ENCODE measurements at places on chromosomes 2 and 18.

DNA sequence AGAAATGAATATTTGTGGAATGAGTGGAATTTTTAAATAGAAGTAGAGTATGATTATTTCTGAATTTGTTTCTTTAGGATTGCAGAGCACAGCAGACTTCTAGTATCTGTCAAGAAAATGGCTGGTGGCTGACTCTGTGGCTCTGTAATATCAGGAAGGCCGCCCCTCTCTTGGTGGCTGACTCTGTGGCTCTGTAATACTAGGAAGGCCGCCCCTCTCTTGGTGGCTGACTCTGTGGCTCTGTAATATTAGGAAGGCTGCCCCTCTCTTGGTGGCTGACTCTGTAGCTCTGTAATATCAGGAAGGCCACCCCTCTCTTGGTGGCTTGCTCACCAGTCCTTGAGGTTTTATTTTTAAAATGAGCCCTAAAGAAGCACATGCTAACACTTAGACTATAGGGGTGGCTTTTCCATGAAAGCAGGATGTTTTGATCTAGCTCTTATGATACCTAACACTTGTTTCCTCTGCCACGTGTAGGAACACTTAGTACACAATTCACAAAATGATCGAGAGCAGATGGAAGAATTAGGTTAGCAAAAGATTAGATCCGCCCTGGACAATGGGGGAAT lies 85.1 kb upstream of the TTC39C start:
- peak; percentile 33 for DNase-seq

DNA sequence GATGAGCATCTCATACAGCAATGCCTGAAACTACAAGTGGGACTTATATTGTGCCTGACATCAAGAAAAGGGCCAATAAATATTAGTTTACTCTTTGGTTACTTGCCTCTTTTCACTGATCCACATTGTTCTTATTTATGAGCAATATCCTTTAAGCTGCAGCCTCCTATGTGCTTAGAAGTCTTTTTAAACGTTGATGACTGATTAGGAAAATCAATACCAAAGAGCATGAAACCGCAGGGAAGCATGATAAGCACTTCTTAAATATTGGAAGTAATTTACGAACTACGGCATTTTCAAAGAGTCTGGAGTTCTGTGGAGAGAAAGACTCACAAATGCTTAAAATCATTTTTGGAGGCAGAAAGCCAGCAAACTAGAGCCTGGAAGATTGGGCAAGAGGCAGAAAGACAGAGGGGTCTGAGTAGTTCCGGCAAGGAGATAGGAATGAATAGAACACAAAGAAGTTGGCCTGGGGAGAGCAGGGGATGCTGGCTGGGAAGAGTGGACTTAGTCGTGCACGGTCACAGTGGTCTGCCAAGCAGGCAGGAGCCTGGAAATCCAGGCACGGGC lies 122.6 kb upstream of the NOSTRIN start:
- no peak for DNase-seq

GRCh38 chr2:36733215-36733614 lies 36.7 kb downstream of the VIT start:
- DNase-seq = no peak

GRCh38 chr2:85291425-85292023 lies 36.3 kb downstream of the TGOLN2 start:
- DNase-seq = peak; percentile 42

GRCh38 chr18:46886893-46887292 lies 30.4 kb downstream of the PIAS2 start:
- DNase-seq = no peak

GRCh38 chr2:147989809-147990403 lies 30.6 kb downstream of the ORC4 start:
- DNase-seq = peak; percentile 41

- no peak for DNase-seq
Measured at GRCh38 chr2:201275990-201276389, 15.7 kb downstream of the CASP8 start.

DNA sequence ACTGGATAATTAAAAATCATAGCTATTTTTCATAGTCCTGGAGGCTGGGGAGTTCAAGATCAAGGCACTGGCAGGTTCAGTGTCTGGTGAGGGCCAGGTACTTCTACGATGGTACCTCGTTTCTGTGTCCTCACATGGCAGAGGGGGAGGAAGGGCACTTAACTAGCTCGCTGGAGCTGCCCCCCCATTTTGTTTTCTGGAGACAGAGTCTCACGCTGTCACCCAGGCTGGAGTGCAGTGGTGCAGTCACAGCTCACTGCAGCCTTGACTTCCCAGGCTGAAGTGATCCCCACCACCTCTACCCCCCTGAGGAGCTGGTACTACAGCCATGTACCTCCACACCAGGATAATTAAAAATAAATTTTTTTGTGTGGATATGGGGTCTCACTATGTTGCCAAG lies 40.3 kb downstream of the ASB1 start:
- peak; percentile 3 for DNase-seq

- DNase-seq = no peak
Measured at GRCh38 chr2:236168110-236169080, at the start of gene GBX2. GBX2 (minus strand) TSS chr2:236168386; CDS start chr2:236167971, 415 bp downstream.

- no peak for DNase-seq
Measured at GRCh38 chr2:184336688-184337087, 261.6 kb upstream of the ZNF804A start.

- no peak for DNase-seq
Measured at GRCh38 chr2:116477229-116477628, 1337.3 kb upstream of the DDX18 start.

GRCh38 chr2:101197814-101198213 lies 46.6 kb upstream of the TBC1D8 start:
- DNase-seq = no peak

DNA sequence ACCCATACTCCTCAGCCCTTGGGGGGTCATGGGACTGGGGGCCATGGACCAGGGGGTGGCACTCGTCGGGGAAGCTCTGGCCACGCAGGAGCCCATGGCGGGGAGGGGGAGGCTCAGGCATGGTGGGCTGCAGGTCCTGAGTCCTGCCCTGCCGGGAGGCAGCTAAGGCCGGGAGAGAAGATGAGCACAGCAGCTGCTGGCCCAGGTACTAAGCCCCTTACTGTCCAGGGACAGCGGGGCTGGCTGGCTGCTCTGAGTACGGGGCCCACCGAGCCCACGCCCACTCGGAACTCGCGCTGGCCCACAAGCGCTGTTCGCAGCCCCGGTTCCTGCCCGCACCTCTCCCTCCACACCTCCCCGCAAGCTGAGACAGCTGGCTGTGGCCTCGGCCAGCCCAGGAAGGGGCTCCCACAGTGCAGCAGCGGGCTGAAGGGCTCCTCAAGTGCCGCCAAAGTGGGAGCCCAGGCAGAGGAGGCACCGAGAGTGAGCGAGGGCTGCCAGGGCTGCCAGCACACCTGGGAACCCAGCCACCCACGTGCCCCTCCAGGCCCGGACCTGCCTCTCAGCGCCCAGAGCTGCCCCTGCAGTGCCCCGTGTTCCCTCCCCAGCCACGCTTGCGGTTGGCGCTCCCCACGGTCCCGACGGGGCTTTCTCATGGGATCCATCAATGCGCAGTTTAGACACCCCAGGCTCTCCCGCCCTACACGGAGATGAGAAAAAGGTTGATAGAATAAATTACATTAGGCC lies 33.6 kb upstream of the ZNF236 start:
- no peak for DNase-seq

DNA sequence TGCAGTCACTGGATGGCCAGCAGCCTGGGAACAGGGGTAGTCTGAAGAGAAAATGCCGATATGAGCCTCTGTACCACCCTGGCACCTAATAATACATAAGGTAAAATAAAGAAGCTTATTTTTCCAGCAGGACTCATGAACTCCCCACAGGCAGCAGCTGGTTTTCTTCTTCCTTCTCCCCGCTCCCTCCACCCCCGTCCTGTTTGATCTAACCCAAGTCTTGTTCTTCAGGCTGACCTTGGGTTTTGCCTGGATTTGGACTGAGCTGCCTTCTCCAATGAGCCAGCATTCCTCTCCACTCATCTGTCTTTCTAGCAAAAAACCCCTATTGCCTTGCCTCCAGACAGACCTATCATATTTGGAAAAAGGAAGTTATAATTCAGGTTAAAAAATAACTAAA lies 111.8 kb downstream of the CELF4 start:
- no peak for DNase-seq

- no peak for DNase-seq
Measured at GRCh38 chr18:57273194-57273593, 79.2 kb upstream of the ST8SIA3 start.

GRCh38 chr2:177000715-177001072 lies 211.9 kb upstream of the HNRNPA3 start:
- DNase-seq = no peak

- DNase-seq = no peak
Measured at GRCh38 chr2:71857636-71858035, 290.0 kb downstream of the CYP26B1 start.

DNA sequence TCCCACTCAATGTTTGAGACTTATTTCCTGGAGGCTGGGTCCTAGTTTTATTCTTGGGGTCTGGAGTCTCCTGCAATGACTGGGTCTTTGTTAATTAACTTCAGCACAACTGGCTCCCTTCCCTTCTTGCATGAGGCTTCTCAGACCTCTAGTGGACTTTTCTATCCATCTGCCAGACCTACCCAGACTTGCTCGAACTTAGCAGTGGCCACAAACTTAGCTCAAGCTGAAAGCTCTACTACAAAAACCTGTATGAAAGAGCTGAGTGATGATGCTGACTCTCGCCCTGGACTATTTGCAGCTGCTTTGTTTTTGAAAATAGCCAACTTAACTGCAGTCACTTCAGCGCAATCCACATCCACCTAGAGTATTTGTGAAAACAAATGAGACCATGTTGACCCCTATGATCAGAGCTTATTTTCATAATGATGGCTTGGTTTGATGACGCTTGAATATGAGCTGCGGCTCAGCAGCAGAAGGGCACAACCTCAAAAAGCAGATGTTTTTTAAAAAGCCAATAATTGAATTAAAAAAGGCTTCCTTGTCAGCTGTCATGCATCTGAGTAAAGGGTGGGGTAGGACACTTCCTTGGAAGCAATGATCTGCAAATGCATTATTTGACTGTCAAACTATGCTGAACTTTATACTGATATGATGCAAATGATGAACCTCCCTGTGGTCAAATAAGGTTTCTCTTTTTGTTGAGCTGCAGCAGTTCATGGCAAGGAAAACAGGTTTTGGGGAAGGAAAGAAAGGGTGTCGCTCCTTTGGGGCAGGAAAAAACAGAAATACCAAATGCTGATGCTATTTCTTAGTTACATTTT lies 10.6 kb upstream of the ANXA4 start:
- DNase-seq = no peak

DNA sequence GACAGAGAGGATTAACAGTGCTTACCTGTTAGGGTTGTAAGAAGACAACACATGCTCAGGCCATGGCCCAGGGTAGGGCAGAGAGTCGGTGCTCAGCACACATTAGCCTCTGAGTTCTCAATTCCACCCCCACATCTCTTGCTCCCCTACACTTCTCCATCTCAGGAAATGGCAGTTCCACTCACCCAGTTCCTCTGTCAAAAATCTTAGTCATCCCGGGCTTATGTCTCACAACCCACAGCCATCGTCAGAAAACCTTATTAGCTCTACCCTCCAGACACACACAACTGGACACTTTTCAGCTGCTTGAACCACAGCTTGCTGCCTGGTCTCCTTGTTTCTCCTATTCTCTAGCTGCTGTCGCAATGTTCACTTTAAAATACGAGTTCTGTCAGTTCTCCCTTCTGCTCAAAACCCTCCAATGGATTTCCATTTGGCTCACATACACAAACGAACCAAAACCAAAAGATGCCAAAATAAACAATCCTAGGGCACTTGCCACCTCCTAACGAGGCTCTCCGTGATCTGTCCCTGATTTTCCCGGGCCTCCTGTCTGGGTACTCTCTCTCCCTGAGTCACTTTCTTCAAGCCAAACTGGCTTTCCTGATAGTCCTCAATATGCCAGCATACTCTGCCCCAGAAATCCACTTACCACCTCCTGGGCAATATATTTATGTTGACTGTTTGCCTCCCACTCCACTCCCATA lies 89.7 kb downstream of the KCTD1 start:
- no peak for DNase-seq
